Fibroblast of the aortic adventitia (primary cell): ENCODE measurements at places on chromosomes 2 and 18.
A peak's percentile ranks its signal among the peaks of the same experiment; 100 is the strongest.

- peak; percentile 18 for DNase-seq
Measured at GRCh38 chr2:232372231-232373208, 6.0 kb upstream of the ALPP start.

- no peak for DNase-seq
Measured at GRCh38 chr2:70837980-70838925, 2.6 kb upstream of the CD207 start.

DNA sequence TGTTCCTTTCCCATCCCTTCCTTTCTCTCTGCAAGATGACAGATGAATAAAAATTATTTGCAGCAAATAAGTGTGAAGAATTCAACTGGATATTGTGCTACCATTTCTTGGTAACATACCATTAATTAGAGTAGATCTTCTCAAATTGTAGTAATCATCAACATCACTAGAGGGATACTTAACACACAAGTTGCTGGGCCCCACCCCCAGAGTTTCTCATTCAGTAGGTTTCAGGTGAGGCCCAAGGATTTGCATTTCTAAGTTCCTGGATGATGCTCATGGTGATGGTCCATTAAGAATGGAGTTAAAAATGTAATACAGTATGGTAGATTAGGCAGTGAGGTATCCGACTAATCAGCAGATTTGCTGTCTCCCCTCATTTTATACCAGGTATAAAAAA is 594.0 kb downstream of the ERBB4 start:
- no peak for DNase-seq

DNA sequence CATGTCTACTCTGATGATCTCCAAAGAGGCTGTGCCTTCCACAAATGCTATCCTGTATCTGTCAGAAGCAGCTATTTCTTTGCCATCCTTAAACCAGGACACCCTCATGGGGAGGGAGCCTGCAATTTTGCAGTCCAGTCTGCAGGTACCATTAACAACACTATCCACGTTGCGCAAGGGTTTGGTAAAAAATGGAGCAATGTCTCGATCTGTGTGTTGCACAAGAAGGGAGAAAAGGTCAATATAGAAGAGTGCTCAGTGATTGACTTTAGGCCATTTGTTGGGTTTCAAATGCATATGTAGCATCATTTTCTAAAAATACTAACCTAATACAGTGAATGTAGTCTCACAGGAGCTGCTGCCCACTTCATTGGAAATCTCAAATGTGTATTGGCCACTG is 74.3 kb downstream of the TTN start:
- DNase-seq, result no peak

GRCh38 chr2:72673279-72673678 is 152.6 kb downstream of the EXOC6B start:
- DNase-seq, result no peak

DNA sequence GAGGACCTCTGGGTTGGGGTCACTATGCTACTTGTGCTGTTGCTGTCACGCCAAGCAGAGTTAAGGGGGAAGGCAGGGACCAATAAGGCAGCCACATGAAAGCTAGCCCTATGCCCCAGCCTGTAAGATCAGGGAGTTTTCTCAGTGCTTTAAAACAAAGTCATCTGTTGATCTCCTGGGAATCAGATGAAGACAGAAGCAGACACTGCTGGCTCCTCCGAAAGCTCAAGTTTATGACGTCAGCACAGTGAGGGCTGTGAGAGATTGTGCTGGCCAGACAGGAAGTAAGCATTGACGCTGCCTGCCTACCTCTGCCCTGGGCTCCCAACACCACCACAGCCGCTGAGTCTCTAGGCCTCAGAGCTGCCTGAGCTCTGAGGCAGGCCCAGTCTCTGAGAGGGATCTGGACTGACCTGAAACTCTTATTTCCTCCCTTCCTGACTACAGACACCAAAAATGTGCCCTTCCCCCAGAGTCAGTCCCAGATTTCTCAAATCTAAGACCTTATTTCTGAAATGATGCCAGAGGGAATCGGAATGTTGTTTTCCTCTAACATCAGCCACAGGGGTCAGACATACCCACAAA is 118.1 kb upstream of the EPAS1 start:
- DNase-seq, result peak; percentile 95

DNA sequence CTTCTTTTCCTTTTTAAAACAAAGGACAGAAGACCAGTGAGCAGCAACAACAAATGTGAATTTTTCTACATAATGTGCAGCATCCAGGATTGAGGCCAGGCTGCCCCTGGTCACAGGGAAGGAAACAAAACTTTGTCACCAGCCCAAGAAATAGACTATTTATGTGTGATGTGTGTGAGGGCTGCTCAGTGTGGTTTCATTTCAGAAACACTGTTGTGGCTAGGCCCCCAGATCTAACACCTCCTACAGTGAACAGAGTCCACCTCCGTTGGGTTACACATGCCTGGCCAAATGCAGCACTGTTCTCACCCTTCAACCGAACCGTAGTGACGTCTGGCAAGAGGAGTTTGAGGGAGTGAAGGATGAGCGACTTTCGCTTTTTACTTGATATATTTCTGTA is 146.3 kb upstream of the RIOK3 start:
- DNase-seq, result no peak

DNA sequence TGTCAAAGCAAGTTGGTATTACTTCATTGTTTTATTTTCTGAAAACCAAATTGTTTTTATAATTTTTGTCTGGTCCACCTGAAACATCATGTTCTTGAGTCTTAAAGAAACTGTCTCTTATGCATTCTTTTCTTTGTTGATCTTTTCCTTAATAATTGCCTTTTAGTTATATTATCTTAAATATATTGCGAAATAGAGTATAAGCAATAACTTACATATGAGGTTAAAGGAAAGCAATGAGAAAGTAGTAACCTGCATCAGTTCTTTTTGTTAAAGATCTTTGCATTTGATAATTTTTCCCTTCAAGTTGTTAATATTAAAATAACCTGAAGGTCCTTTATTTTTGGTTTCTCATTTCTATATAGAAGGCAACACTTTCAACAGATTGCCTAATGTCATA is 315.0 kb downstream of the CTNNA2 start:
- DNase-seq, result no peak

DNA sequence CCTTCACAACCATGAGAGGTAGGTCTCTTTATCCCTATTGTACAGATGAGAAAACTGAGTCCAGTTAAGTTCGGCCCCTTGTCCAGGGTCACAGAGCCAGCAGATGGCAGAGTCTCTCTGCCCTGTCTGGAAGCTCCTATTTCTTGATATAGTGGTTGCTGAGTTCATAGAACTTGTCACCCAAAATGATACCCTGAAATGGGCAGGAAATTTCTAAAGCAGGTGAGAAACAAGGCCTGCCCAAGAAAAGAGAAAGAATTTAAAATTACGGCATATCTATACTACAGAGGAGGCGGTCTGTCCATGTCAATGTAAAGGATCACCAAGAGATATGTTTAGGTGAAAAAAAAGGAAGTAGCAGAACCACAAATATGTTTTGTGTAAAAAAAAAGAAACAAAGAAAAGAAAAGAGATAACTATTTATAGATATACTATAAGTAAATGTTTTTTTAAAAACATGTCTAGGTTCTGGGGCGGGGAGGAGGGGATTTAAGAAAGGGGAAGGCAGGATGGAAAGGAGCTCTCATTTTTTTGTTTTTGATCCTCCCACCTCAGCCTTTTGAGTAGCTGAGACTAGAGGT is 39.8 kb downstream of the MYO7B start:
- no peak for DNase-seq

GRCh38 chr2:44580875-44581515 is 219.2 kb downstream of the CAMKMT start:
- DNase-seq, result no peak

- DNase-seq, result no peak
Measured at GRCh38 chr2:119449521-119449920, 17.9 kb downstream of the TMEM37 start.

DNA sequence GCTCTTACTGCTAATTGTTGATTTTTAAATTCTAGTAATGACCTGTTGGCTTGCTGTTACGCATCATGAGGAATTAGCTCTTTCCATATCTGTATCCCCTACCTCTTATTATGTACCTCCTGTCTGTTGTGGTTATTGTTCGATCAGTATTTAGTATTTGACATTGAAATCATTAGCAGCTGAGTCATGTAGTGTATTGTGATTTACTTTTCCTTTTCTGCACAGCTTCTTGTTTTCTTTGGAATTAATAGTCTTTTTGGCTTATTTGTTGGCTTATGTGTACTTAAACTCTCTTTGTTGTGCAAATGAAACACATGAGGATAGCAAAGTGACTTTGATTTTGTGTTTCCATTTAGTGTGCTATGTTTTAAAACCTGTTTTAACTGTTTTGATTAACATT is 4.3 kb downstream of the EPB41L5 start:
- peak; percentile 6 for DNase-seq

GRCh38 chr18:67778016-67778415 is 261.5 kb upstream of the DSEL start:
- DNase-seq, result no peak

GRCh38 chr2:133788386-133788785 is 220.1 kb upstream of the NCKAP5 start:
- DNase-seq, result peak; percentile 61

DNA sequence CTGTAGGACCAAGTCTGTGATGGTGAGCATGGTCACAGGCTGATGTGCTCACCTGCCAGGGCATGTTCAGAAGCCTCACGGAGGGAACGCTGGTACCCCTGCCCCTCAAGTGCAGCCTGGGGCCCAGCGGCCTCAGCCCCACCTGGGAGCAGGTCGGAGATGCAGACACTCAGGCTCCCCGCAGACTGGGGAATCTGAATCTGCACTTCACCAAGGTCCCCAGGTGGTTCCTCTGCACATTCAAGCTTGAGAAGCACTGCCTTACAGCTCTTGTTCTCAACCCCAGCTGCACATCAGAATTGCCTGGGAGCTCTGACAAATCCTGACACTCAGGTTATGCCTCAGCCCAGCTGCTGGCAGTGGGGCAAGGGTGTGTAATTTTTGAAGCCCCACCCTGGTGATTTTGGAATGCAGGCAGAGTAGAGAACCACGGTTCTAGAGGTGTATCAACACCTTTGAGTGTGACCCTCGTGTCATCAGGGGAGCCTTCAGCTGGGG is 54.8 kb downstream of the CRACDL start:
- DNase-seq, result no peak

GRCh38 chr2:168160897-168161296 is 86.5 kb downstream of the STK39 start:
- DNase-seq, result no peak

- DNase-seq, result peak; percentile 84
Measured at GRCh38 chr2:40127890-40128557, 323.9 kb downstream of the SLC8A1 start.

- DNase-seq, result no peak
Measured at GRCh38 chr2:233075141-233075965, 15.2 kb downstream of the INPP5D start.
